ENCODE measurements at places on chromosomes 12 and 14. TPM values are rescaled to one million over a fixed set of nuclear protein-coding genes. Genes with fewer than 3 reads are reported as not detected.

The HOXC12 gene
- not detected for total RNA-seq

GRCh38 chr12:14356147-14356546 is 9.3 kb upstream of the ATF7IP start:
- peak; percentile 68 for DNase-seq

DNA sequence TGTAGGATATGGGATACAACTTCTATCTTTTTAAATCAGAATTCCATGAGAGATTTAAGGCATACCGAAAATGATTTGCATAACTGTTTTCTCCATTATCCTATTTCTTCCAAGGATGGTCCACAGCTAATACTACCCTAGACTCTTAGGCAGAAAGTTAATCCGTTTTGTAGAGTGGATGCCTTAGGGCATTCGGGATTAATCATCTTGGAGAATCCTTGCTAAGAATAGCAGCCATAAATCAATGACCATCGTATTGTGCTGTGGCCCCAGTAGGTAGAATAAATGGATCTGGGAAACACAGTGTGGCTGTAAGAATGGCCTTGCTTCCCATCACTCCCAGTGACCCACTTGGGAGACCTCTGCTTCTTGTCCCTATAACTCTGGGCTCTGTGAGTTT is 99.6 kb downstream of the SSPN start:
- DNase-seq: no peak

The TSPAN8 gene
- not detected for total RNA-seq

DNA sequence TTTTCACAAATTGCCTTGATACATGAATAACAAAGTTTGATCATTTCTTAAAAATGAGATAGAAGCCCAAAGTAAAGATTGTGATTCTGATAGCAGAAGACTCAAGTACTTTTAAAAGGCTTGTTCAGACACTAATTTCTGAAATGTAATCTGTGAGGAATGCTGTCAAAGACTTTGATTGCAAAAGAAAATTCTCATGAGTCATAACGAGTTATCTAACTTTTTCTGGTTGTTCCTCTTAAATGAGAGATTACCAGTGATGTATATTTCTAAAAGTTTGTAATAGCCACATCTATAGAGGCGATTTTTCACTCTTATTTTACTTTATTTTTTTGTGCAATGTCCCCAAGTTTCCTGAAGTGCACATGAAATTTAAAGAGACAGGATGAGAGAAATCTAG is 7.0 kb downstream of the PYGL start:
- no peak for DNase-seq

- DNase-seq: no peak
These were observed 174.6 kb upstream of the TBX3 start for GRCh38 chr12:114858388-114859146.

- no peak for DNase-seq
These were observed 130.0 kb downstream of the TSPAN9 start for GRCh38 chr12:3207175-3207574.

The KLRC1 gene
- not detected for total RNA-seq

GRCh38 chr14:38835874-38836273 is 267.2 kb downstream of the SEC23A start:
- no peak for DNase-seq

- DNase-seq: no peak
These were observed 1.8 kb upstream of the PPP1R12A start for GRCh38 chr12:79936670-79937069.

The RAD52 gene
- total RNA-seq: 3.7 TPM

GRCh38 chr12:117111821-117112595 is 12.8 kb upstream of the TESC start:
- no peak for DNase-seq

DNA sequence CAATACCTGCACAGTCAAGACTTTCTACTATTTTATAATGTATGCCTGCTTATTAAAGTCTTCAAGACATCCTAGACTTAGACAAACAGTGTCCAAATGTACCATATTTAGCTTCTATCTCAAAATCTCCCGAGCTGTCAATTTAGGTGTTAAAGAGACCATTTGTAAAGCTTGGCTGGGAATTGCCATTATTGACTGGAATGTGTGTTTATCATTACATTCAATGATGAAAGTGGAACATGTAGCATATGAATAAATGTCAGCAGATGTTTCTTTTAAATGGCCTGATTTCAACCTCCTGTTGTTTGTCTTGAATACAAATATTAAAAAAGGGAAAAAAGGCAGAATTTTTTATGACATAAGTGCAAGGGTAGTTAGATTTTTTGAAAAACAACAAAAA is 572.3 kb downstream of the PRKD1 start:
- DNase-seq: no peak

- DNase-seq: no peak
These were observed 32.5 kb downstream of the MPHOSPH9 start for GRCh38 chr12:123200414-123200813.

The TARBP2 gene
- total RNA-seq: 78.2 TPM

GRCh38 chr14:20460458-20461224 is 593 bp downstream of the PIP4P1 start:
- DNase-seq: no peak

The COCH gene
- total RNA-seq: 18.8 TPM

GRCh38 chr14:38280081-38280480 is 24.2 kb upstream of the CLEC14A start:
- no peak for DNase-seq

The CCDC196 gene
- not detected for total RNA-seq

DNA sequence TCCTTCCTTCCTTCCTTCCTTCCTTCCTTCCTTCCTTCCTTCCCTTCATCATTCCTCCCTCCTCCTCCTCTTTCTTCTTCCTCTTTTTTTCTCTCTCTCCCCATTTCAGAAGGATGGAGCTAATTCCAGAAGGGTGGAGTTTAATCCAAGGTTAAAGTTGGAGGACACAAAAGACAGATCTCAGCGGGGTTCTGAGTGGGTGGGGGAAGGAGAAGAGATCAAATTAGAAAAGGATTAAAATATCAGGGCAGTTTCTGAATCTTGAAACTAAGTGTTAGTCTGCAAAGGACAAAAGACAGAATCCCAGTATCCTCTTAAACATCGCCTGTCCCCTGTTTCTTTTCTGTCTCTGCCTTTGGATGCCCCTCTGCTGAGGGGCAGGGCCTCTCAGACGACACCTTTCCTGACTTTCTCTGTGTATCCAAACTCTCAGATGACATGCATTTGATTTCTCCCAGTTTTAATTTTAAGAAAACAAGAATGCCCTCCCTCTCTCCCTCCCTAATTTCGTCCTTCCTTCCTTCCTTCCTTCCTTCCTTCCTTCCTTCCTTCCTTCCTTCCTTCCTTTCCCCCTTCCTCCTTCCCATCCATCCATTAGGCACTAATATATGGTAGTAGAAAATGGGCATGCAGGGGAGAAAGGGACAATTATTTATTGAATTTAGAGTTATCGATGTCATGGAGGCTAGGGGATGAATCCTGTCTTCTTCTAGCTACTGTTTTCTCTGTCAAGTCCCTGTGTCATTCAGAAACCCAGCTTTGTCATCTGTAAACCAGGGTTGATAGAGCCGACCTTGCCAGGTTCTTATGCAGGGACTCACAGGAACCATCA is 269.1 kb downstream of the VRK1 start:
- no peak for DNase-seq

The SOX5 gene
- total RNA-seq: 0.17 TPM

GRCh38 chr14:95948558-95948981 is 71.9 kb downstream of the TUNAR start:
- DNase-seq: peak; percentile 76

DNA sequence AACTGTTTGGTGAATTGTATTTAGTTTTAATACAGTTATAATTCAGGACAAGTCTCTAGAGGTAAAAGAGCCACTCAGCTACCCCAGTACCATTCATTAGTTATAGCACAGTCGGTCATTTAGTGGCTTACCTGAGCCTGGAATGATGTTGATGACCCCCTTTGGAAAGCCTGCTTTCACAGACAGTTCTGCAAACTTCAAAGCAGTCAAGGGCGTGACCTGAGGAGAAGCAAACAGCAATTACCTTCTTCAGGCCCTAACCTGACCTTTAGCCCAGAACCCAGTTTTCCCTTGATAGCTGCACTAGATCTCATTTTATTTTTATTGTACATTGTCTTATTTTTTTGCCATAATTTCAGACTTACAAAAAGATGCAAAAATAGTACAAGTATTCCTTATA is 43.8 kb downstream of the ALDH1L2 start:
- no peak for DNase-seq

The SPATS2 gene
- total RNA-seq: 14.9 TPM

DNA sequence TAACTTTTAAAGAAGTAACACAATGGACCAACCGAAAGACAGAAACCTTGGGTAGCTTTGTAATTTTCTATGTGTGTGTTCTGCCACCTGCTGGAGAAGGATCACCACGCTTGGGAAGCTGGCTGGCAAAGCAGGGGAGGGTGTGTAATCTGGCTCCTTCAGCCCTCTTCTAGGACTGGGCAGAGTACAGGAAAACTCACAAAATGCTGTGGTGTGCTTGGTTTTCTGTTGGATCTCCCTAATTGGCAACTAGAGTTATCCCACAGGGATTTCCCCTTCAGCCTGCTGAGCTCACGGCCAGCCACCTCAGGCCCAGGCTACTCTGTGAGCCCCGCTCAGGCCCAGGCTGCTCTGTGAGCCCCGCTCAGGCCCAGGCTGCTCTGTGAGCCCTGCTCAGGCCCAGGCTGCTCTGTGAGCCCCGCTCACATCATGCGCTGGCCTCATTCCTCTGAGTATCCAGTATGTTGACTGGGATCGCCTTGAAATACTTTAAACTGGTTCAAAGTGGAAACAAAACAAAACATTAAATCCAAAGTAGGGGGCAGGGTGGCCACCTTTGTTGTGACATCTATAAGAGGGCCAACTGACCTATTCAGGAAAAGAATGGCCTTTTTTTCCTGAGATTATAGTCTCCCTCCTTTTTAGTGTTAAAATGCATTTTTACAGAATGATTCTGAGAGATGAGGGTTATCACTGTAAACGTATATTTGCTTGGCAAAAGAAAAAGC is 52.0 kb upstream of the RNU6-8 start:
- DNase-seq: no peak

The FGF6 gene
- not detected for total RNA-seq

- peak; percentile 70 for DNase-seq
These were observed 5.2 kb downstream of the PPM1A start for GRCh38 chr14:60254176-60254575.

The LRR1 gene
- 22.7 TPM for total RNA-seq

DNA sequence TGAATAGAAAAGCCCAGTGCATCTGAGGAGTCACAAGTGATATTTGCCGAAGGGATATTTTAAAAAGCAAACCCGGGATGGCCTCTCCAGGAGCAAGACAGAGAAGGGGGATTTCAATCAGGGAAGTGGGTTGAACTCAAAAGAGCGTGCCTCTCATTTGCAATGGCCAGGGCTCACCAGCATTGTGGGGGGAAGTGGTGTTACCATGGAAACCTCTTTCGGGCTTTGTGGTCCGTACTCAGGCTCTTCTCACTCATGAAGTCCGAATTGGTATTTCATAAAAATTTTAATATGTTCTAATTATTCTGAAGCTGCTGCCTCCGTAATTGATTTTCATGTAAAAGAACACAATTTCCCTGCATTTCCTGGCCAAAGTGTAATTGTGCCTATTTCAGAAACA is 79.8 kb downstream of the SLC15A4 start:
- no peak for DNase-seq
